Activated T-cell treated with anti-CD3 and anti-CD28 coated beads for 4 hours (primary cell): ENCODE measurements at places on chromosomes 1 and 21.

DNA sequence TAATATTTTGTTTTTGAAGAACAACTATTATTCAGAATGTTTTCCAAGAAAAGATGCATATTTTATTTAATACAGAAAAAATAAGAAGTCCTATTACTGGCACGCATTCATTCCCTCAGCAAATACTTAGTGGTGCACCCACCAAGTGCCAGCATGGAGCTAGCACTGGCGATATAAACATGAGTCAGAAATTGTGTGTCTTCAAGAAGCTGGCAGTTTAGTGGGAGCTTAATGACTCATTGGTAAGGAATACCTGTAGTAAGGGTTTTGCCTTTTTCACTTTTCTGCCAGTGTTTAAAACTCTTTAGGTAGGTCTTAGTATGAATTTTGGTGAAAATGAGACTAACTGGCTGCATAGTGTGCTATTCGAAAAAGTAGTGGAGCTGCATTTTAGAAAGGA lies 6.3 kb downstream of the MAGI3 start:
- DNase-seq, result no peak

GRCh38 chr1:43565600-43566360 lies 35.1 kb downstream of the PTPRF start:
- DNase-seq, result no peak

DNA sequence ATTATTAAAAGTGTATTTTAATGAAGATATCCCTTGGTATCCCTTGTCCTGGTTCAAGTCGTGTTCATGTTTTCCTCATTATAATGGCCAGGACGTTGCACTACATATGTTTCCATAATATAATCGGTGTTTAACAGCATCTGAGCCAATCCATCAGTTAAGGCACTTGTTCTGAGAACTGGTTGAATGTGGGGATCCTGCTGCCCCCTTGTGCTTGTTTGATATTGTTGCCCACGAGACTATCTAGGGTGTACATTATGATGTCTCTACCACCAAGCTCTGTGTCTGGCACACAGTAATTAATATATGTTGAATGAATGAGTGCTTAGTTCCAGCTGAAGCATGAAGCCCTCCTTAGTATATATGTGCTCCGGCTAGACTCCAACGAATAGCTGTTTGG lies 193.0 kb downstream of the CACNA1E start:
- DNase-seq, result no peak

GRCh38 chr1:56406821-56407220 lies 172.5 kb downstream of the PLPP3 start:
- DNase-seq, result no peak

GRCh38 chr1:205232127-205232820 lies 4.5 kb downstream of the TMCC2 start:
- no peak for DNase-seq

- no peak for DNase-seq
Observed at GRCh38 chr21:24093032-24093431, 1514.2 kb downstream of the MRPL39 start.

DNA sequence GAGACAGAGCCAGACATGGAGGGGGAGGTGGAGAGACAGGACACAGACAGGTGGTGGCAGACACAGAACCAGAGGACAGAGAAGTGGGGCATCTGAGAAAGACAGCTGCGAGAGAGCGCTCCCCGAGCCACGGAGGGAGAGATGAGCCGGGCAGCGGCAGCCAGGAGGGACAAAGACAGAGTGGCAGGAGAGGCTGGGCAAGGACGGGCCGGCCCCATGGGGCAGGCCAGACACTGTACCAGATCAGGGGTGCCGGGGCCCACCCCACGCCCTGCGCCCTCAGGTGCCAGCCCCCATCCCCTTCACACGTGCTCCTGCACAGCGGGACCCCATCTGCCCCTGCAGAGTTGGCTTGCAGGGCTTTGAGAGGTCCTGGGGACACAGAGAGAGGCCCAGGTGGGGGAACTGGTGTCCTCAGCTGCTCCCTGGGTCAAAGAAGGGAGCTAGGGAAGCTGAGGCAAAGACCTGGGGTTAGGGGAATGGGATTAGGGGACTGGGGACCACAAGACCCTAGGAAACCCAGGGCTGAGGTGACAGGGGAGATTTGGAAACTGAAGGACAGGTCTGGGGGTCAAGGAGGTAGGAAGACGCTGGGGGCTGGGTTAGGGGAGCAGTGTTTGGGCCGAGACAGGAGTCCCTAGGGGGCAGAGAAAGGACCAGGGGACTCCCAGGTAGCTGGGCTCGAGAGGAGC lies 643 bp downstream of the FNDC5 start:
- DNase-seq, result no peak
